LHCN-M2 (cell line): ENCODE measurements at places on chromosomes 16 and 17. TPM values are rescaled to one million over a fixed set of nuclear protein-coding genes. Genes with fewer than 3 reads are reported as not detected.
A peak's percentile ranks its signal among the peaks of the same experiment; 100 is the strongest.

DNA sequence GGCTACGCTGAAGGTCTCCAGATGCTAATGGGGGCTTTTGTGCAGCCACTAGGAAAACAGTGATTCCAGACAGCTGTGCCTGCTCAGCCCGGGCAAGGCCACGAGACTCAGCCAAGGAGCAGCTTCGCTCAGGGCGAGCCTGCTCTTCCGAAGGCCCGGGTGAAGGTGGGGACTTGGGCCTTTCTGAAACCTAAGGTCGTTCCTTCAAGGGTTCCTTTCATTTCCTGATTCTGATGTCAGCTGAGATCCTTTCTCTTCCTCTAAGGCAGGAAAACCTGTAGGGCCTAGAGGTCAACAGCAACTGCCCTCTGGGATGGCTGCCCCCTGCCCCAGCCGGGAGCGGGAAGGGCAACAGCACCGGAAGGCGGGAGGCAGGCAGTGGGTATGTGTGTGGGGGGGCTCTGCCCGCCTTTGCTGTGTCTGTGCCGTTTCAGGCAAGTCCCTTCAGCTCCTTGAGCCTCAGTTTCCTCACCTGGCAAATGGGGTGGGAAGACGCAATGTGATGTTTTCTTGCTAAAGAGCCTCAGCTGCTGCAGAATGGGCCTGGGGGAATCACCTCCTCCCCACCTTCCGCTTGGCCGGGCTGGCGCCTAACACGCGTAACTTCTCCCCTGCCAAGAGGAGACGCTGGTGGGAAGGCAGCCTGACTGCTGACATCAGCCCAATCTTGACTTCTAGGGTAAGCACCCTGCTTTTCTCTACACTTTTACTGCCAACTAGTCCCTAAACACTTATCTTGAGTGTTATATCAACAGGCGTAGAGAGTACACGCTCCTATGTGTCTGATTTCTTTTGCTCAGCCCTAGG lies 32.8 kb downstream of the IRF8 start:
- no peak for DNase-seq

DNA sequence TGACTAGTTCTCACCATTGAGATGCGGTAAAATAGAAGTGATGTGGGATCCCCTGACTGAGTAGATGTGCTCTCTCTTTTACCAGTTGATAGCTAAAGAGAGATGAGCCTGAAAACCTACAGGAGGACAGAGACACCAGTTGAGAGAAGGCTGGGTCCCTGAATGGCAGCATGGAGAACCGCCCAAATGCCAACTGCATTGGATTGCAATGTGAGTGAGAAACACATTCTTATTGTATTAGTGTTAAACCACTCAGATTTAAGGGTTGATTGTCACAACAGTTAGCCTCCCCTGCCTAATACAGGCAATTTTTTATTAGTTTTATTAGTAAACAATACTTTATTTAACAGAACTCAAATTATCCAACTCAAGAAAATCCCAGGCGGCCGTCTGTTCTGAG lies 61.2 kb downstream of the SPACA3 start:
- DNase-seq = no peak

DNA sequence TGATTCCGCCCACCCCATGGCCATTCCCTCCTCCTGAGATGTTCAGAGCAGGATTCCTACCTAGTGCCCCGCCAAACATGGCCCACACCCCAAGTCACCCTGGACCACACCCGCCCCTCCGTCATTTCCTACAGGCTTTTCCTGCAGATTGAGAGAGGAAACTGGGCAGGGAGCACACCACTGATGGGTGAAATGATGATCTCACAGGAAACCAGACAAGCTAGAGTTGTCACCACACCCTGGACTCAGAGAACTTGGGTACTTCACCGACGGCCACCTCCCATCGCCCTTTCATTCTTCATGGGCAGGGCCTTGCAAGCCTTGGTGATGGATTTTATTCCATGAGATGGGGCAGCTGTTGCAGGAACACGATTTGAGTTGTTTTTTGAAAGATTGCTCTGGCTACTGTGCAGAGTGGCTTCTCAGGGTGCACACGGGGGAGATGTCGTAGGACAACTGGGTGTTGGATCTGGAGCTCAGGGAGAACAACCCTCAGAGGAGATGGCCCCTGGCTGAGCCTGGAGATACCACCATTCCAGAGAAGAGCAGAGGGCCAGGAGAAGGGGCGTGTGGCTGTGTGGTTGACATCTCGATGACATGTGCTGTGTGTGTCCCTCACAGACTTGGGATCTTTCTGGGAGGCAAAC lies 7.4 kb upstream of the B9D1 start:
- no peak for DNase-seq

DNA sequence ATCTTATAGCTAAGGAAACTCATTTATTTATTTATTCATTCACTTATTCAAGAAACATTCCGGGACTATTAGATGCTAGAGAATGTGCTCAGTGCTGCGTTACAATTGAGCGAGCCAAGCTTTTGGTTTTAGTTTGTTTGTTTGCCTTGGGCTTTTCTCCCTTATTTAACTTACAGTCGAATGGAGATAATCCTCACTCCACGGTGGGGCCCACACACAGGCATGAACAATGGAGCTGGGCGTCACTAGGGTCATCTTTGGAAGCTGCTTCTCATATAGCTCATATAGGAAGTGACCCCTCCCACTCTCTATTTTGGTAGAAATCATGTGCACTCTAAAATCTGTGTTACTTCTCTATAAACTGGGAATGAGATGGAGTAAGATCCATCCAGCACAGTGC lies 210.0 kb downstream of the TMEM114 start:
- DNase-seq = no peak

GRCh38 chr17:37158290-37158689 lies 209.5 kb downstream of the AATF start:
- no peak for DNase-seq

GRCh38 chr16:88452482-88453216 lies 431 bp upstream of the ZFPM1 start:
- DNase-seq = peak; percentile 90

GRCh38 chr16:29743827-29744531 lies 1.8 kb downstream of the C16orf54 start:
- DNase-seq = no peak

The TOP2A gene
- 264 and 349 TPM in 2 replicates for total RNA-seq

The TM4SF5 gene
- total RNA-seq = not detected in 2 replicates

The PERCC1 gene
- not detected in 2 replicates for total RNA-seq

The KCNJ16 gene
- not detected in 2 replicates for total RNA-seq

The NPB gene
- 0.86 and 2.9 TPM in 2 replicates for total RNA-seq
